ENCODE measurements at places on chromosomes 1 and 21. TPM values are rescaled to one million over a fixed set of nuclear protein-coding genes. Genes with fewer than 3 reads are reported as not detected.

The ERICH3 gene
- total RNA-seq: not detected

The PLPPR4 gene
- 0.32 TPM for total RNA-seq

The TEX38 gene
- 0.55 TPM for total RNA-seq

DNA sequence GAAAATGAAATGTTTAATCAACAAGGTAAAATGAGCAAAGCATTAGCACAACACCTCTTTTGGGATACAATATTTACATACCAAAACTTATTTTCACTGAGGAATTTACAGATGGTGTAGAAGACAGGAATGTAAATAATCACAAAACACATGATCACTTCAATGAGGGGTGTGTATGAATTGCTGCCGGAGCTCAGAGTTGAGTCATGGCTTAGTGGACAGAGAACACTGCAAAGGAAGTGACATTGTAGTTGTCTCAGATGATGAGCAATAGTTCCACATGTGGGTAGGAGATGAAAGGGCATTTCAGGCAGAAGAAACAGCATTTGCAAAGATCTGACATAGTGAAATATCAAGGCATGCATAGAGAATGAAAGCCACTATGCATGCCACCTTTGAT lies 5.6 kb upstream of the KPRP start:
- no peak overlapping the region for H3K4me3 ChIP-seq
- H3K27ac ChIP-seq: no peak overlapping the region
- H3K36me3 ChIP-seq: no peaks in the 10 kb centered on the region

DNA sequence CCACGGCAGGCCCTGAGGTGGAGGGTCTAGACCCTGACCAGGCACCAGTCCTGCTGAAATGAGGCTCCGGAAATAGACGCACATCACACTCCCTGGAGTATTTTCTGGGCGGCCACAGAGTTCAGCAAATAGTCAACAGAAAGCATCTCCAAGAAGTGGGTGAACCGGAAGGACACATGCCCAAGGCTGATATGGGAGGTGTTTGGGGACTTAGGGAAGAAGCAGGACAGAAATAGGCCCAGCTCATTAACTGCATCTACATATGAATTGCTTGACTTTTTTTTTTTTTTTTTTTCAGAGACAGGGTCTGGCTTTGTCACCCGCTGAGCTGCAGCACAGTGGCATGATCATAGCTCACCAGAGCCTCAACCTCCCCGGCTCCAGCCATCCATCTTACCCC lies 36.5 kb upstream of the GPR157 start:
- no peak overlapping the region for H3K27ac ChIP-seq
- no peaks in the 10 kb centered on the region for H3K36me3 ChIP-seq
- H3K4me1 ChIP-seq: peaks cover 17% of the 10 kb centered on the region
- DNase-seq: peak; percentile 66

- H3K36me3 ChIP-seq: no peaks in the 10 kb centered on the region
- no peak overlapping the region for H3K27ac ChIP-seq
- peaks cover 28% of the 10 kb centered on the region for H3K27me3 ChIP-seq
- DNase-seq: no peak
- no peaks in the 10 kb centered on the region for H3K4me1 ChIP-seq
- H3K4me3 ChIP-seq: no peak overlapping the region
These were observed 7.9 kb downstream of the TFAP2E start for GRCh38 chr1:35580949-35581388.

DNA sequence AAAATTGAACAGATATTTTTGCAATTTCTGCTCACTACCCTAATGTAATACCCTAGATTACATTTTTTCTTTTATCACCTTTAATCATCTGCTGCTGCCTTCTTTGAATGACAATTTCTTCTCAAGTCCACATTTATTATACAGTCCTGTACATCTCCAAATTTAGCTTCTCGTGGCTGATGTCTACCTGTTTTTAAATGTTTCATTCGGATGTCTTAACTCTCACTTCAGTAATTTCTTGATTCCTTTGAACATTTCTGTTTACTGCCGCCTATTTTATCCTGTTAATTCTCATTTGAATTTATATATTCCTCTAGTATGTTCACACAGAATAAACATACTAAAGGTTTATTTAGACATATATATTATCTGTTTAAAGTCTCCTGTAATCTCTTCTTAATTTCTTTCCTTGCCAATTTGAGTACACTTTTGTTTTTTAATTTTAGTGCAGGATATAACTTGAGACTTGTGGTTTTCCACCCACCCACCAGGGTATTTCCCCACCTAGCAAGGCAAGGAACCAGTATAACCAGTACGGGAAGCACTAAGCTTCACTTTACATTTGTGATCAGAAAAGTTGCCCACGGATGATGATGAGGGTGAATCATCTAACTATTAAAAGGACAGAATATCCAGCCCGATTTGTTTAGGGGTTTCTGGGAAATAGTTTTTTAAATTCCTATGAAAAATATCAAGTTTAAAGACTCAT lies 12.7 kb downstream of the INSL5 start:
- no peaks in the 10 kb centered on the region for H3K4me1 ChIP-seq
- no peaks in the 10 kb centered on the region for H3K27me3 ChIP-seq
- H3K36me3 ChIP-seq: no peaks in the 10 kb centered on the region
- no peak overlapping the region for H3K4me3 ChIP-seq
- H3K27ac ChIP-seq: no peak overlapping the region

DNA sequence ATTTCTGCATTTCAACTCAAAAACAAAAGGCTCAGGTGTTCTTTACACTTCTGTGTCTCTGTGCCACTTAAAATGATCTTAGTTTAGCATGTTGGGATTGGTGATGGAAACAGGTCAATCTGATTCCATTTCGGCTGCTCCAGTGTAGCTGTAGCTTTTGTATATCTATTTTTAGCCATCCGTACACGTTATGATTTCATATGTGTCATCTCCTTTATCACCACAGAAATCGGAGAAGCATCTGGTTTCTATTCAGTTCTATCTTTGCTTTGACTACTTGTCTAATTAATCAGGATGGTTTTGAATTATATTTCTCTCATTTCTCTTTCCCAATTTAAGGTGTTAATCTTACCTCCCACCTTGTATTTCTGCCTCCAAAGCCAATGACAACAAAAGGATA lies 41.1 kb downstream of the RGS21 start:
- no peak for DNase-seq
- no peaks in the 10 kb centered on the region for H3K27me3 ChIP-seq
- no peak overlapping the region for H3K4me3 ChIP-seq
- H3K27ac ChIP-seq: no peak overlapping the region

DNA sequence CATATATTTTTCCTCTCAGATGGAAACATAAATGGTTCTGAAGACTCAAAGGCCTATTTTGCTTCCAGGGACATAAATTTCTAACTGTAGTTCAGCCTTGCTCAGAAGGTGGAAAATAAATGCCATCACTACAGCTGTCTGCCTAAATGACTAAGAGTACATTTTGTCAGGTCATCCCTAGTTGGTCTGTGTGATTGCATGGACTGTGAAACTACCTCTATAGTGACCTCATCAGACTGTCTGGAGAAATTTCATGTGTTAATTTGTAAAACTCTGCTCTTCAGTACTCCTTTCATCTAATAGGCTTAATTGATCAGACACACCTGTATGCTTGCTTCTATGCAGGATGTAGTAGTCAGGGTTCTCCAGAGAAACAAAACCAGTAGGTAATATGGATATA lies 886.9 kb downstream of the AMY1C start:
- no peaks in the 10 kb centered on the region for H3K27me3 ChIP-seq
- DNase-seq: no peak
- H3K27ac ChIP-seq: no peak overlapping the region
- H3K4me3 ChIP-seq: no peak overlapping the region

- no peaks in the 10 kb centered on the region for H3K36me3 ChIP-seq
- H3K27ac ChIP-seq: no peak overlapping the region
- no peaks in the 10 kb centered on the region for H3K27me3 ChIP-seq
- H3K4me3 ChIP-seq: no peak overlapping the region
- DNase-seq: no peak
These were observed 60.1 kb downstream of the CD34 start for GRCh38 chr1:207850621-207851407.

GRCh38 chr1:151085953-151086559 lies 15.5 kb downstream of the GABPB2 start:
- no peak overlapping the region for H3K4me3 ChIP-seq
- no peaks in the 10 kb centered on the region for H3K36me3 ChIP-seq
- H3K27ac ChIP-seq: no peak overlapping the region
- no peaks in the 10 kb centered on the region for H3K27me3 ChIP-seq
- no peaks in the 10 kb centered on the region for H3K4me1 ChIP-seq

GRCh38 chr1:32394890-32395432 lies 720 bp upstream of the BSDC1 start:
- H3K27me3 ChIP-seq: no peaks in the 10 kb centered on the region
- DNase-seq: no peak
- H3K27ac ChIP-seq: peak overlapping the region; percentile 99
- peak overlapping the region; percentile 82 for H3K4me3 ChIP-seq
- H3K4me1 ChIP-seq: peaks cover 5% of the 10 kb centered on the region

All from endodermal cell (in vitro differentiated cells).